NAMALWA (cell line): ENCODE measurements at places on chromosomes 4 and X.

DNA sequence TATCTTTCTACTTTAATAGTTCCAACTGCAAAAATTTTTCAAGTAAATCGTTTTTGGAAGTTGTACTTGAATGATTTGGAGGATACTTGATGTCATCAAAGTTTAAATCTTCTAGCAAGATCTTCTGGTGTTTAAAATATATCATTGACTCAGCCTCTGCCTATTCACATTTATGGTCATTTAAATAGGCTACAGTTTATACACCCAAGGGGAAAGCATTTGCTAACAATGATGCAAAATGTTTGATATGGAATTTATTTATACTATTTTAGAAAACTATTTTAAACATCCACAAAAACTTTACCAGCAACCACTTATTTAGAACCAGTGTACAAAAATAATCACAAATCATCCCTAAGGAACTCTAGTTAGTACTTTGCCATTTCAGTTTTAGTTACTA lies 123.3 kb upstream of the STIM2 start:
- no peak for DNase-seq

DNA sequence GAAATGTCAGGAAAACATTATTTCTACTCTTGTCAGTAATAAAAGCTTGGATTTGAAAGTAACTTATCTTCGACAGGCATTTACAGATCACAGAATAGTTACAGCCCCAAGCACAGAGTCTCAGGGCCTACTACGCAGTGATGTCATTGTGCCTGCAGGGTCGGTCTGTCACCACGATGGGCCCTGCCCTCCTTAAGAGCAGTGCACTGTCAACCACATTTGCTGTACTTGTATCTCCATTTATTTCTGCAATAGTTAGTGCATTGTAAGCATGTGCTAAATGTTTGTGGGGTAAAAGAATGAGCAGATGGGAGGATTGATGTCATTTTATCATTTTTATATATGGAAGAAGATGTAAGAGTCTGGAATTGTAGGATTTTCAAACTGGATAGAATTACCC lies 13.6 kb upstream of the CCKAR start:
- no peak for DNase-seq

DNA sequence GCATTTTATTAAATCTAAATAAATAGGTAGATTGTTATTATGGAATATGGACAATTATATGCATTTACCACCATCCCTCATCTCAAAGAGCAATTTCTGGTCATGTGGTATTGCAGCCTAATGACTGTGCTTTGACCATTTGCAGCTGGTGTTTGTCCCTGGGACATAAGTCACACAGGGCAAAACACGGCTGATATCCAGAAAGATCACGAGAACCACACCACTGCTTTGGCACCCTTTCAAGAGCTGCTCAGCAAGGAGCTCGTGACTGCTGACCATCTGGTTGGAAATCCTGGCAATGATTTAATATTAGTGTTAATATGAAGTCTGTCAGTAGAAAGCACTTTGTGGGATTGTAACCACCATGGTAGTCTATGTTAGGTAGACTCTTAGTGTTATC lies 545.0 kb downstream of the GBA3 start:
- no peak for DNase-seq

DNA sequence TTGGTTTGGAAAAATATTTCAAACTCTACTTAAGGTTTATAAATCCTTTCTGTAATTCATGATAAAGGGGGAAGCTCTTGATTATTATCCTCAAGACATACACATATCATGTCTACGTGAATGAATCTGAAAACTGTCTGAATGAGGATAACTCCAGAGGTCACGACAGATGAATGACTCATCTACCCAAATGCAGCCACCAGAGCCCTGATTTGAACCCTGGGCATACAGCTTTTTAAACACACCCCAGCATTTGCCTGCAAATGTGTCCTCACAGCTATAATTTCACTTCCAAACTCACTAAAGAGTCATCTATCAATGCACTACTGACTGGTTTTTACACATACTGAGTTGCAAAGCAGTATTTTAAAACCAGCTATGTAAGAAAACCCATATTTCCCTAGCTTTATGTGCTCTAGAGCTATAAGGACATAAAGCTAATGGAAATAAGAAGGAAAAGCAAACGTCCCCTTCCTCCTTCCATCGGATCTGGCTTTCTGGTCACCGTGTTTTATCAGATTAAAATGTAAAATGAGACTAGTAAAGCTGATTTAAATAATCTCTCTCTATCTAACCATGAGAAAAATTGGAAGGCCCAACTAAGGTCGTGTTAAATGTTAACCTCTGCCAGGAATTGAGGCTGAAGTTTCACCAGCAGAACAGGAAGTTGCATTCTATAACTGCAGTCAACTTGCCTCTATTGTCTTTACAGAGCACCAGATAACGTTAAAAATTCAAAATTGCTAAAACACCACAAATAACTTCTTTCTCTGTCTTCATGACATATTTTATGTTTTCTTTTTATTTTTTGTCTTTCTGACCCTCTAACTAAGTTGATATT lies 63.1 kb upstream of the SPP1 start:
- no peak for DNase-seq

- DNase-seq, result no peak
These were observed 7.9 kb downstream of the MAGEB18 start for GRCh38 chrX:26146024-26146423.

DNA sequence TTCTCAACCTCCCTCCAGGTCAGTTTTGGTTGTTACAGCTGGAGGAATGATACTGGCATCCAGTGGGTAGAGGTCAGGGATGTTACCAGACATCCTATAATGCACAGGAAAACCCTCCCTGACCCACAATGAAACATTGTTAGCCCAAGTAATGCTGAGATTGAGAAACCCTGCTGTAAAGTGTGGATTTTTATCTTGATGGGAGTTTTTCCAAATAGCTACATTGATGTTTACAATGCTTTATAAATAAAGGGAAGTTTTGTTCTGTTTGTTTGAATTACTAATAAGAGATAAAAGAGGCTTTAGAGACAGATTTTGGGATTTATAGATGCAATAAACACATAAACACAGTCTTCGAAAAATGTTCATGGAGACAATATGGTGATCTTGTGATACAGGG lies 194.0 kb upstream of the NUDT6 start:
- DNase-seq, result no peak

DNA sequence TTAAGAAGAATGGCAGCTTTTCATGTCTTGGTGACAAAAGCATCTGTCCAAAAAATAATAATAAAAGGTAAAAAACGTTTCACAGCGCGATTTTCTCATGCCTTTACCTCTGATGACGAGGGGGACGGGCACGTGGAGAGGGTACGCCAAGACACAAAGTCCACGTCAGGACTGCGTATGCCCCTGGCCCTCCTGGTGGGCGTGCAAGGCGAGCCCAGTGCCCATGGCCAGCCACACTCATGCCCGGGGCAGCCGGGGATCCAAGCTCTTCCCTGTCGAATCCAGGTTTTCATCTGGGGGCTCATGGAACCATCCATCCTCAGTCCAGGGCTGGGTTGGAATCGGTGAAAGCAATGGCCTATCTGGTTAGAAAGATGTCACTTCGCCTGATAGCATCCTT lies 176.6 kb downstream of the AFAP1 start:
- no peak for DNase-seq

DNA sequence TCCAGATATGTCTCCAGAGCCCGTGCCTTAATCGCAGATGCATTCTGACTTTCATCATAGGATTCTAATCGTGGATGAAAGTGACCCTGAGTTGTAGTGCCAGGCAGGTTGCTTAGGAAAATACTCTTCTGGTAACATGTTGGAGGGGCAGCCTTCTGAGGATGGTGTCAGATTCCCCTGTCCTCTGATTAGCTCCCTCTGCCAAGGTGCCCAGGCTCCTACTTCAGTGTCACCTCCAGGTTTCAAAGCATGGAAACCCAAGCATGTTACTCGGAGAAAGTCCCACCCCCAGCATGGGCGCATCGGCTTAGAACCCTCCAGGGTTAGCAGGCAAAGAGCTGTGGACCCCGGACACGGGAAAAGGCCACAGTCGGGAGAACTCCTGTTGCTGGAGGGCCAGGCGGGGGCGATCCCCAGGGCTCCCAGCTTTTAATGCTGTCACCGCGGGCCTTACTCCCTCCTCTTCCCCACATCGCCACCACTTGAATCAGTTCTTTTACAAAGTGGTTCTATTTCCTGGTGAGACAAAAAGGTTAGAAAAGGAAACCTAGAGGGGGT lies 44.5 kb downstream of the TRIM2 start:
- no peak for DNase-seq

DNA sequence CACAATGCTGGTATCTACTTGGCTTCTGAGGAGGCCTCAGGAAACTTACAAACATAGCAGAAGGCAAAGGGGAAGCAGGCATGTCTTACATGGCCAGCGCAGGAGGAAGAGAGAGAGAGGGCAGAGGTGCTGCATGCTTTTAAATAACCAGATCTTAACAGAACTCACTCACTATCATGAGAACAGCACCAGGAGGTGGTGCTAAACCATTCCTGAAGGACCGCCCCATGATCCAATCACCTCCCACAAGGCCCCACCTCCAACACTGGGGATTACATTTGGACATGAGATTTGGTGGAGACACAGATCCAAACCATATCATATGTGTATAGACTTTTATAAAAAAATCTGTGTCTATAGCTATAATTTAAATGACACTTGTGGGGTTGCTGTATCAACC lies 48.6 kb upstream of the ERVMER34-1 start:
- no peak for DNase-seq

DNA sequence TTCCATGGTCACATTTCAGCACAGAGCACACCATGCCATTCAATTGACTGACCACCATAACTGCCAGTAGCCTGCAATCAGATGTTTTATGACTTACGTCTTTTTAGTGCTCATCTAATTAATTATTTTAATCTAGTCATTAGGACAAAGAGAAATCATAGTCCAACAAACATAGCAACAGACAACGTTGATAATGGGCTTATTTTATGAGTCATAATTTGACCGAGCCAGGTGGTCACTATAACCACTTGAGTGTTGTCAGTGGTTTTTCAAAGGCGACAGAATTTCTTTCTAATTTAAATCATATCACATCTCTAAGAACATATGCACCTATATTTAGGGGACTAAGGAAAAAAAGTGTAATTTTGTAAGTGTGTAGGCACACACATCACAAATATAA lies 1.9 kb downstream of the SEC24D start:
- DNase-seq, result no peak

GRCh38 chr4:183183906-183184535 lies 85.0 kb downstream of the WWC2 start:
- DNase-seq, result no peak

GRCh38 chr4:19776021-19776459 lies 475.7 kb upstream of the SLIT2 start:
- DNase-seq, result no peak

DNA sequence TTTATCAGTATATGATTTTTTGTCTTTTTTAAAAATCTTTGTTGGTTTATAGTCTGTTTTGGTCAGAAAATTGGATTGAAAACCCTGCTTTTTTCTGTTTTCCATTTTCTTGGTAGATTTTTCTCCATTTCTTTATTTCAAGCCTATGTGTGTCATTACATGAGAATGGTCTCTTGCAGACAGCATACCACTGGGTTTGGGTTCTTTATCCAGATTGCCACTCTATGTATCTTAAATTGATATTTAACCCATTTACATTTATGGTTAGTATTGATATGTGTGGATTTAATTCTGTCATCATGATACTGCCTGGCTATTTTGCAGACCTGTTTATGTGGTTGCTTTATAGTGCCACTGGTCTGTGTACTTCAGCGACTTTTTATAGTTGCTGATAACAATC lies 239.9 kb upstream of the NDST4 start:
- no peak for DNase-seq

- DNase-seq, result no peak
These were observed 89.7 kb downstream of the TET2 start for GRCh38 chr4:105236202-105236915.

DNA sequence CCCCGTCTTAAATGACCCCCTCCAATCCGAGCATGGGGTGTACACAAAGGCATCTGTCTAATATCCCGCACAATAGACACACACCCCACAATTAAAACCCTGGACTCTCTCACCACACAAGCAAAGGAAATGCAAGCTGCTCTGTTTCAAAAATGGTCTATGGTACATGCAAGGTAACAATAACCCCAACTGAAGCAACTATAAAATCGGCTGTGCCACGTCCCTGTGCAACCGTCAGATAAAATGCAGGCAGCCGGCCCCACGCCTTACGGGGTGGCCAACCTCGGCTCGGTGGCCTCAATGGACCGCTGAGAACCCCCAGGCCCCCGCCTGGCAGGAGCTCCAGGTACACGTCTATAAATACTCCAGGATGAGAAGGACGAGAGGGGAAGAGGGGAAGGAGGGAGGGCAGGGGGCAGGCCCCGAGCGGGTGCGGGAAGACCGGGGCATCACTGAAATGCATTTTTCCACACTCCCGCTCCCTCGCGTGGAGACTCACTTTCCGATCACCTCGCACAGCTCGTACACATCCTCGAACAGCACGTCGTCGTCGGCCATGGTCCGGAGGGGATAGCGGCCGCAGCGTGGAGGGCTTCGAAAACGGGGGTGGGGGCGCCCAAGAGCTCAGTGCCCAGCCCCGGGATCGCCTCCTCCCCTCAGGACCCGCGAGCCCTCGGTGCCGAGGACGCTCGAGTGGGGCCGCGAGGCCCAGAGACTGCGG lies 763 bp downstream of the CASK start:
- peak; percentile 47 for DNase-seq

- DNase-seq, result no peak
These were observed 154.1 kb downstream of the RASL11B start for GRCh38 chr4:53016099-53016820.

GRCh38 chrX:39814391-39814790 lies 283.4 kb downstream of the BCOR start:
- peak; percentile 42 for DNase-seq

- no peak for DNase-seq
These were observed 311.1 kb downstream of the PDGFC start for GRCh38 chr4:156660465-156660864.

DNA sequence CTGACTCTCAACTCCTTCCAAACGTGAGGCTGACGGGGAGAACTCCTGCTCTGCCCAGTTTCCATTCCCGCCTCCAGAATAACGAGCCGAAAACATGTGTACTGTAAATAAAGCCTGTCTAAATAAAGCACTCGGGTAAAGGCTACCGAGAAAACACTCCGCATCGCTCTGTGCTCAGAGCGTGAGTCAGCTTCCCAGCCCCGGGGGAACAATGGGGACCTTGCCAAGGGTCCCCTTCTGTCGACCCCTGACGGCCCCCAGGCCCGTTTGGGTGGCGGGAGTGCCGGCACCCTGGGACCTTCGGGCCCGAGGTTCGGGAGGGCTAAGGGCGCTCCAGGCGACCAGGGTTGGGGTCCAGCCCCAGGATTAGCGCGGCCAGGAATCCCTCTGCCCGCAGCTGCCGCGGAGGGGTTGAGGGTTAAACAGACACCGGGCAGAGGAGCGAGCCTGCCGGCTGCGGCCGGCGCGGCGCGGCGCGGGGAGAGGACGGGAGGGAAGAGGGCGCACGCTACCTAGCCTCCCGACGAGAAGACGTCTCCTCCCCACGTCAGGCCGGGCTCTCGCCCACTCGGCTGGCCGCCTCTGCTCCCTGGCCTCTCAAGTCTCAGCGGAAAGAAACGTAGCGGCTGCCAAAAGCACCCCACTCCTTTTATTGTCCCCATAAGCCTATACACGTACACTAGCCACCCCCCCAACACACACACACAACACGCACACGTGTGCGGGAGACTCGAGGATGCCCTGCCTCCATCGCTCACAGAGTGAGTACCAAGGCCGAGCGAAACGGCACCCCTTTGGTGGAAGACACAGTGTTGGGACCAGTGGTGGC lies 85.5 kb downstream of the BCOR start:
- no peak for DNase-seq
